Cardiac septum (tissue), 1 donor: ENCODE measurements at places on chromosomes 2 and 18.
A peak's percentile ranks its signal among the peaks of the same experiment; 100 is the strongest.

GRCh38 chr2:208379192-208379591 lies 27.4 kb upstream of the PTH2R start:
- DNase-seq, result no peak

GRCh38 chr2:146576339-146577111 lies 1268.3 kb upstream of the ACVR2A start:
- DNase-seq, result no peak

- no peak for DNase-seq
Measured at GRCh38 chr2:151336863-151337371, 20.5 kb upstream of the TNFAIP6 start.

GRCh38 chr2:8625399-8626300 lies 56.2 kb upstream of the ID2 start:
- DNase-seq, result no peak

DNA sequence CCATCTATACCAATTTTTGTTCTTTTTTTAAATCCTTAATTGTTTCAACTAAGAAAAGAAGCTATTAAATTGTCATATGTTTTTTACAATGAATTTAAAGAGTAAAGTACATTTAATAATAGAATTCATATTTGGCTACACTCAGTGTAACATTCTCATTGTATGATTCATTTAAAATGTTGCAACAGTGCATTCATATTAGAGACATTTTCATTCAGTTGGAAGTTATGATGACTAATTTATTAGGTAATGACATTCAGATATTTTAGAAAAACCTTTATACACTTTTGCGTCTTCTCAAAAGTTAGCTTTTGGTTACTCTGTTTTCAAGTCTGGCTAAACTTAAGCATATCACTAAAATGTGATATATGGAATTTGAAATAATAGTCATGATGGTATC lies 887.5 kb upstream of the NRXN1 start:
- DNase-seq, result no peak

GRCh38 chr2:20637147-20637546 lies 13.8 kb downstream of the HS1BP3 start:
- no peak for DNase-seq

GRCh38 chr2:134019871-134020270 lies 234.0 kb upstream of the MGAT5 start:
- DNase-seq, result no peak

GRCh38 chr2:189527812-189528592 lies 52.6 kb downstream of the SLC40A1 start:
- no peak for DNase-seq

DNA sequence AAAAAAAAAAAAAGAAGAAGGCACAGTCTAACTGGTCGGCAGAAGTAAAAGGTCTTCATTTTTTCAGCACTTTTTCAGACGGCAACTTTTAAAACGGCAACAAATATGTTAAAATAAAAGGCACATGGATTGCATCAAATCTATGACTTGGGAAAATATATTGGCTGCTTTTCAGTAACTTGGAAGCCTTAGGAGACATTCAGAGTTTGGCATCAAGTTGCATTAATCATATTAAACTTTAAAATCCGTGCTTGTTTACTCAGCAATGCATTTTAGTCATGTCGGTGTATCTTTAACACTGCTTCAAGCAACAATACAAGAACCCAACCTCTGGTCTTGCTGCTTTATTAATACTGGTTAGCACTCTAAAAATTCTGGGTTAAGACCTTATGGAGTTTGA lies 111.1 kb downstream of the MEP1B start:
- DNase-seq, result no peak

DNA sequence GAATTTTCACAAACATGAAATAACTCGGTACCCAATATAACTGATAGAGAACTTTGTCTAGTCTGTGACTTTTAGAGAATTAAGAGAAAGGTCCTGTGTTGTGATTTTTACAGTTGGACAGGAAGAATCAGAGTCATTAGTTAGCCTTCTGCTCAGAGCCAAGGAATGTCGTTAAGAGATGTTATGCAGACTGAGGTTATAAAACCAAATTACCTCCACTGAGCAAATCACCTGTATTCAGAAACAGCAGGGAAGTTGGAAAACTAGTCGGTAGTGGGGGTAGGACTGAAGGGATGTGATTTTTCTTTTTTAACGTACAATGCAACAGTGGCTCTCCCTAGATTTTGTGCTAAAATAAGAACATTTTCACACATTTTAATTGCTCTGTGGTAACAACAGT lies 18.5 kb downstream of the TANK start:
- DNase-seq, result no peak

DNA sequence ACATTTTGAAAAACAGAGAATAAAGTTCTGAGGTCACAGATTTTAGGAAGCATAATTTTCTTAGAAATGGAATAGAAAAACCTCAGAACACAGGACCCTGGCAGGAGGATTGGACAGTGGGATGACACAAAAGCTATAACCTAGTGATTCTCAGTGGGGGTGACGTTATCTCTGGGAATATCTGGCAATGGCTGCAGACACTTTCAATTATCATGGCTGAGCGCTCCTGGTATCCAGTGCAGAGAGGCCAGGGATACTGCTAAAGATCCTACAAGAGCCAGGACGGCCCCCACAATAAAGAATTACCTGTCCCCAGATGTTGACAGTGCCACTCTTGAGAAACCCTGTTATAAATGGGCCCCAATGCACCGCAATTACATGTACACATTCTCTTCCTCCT lies 117.2 kb upstream of the SPRED2 start:
- no peak for DNase-seq

DNA sequence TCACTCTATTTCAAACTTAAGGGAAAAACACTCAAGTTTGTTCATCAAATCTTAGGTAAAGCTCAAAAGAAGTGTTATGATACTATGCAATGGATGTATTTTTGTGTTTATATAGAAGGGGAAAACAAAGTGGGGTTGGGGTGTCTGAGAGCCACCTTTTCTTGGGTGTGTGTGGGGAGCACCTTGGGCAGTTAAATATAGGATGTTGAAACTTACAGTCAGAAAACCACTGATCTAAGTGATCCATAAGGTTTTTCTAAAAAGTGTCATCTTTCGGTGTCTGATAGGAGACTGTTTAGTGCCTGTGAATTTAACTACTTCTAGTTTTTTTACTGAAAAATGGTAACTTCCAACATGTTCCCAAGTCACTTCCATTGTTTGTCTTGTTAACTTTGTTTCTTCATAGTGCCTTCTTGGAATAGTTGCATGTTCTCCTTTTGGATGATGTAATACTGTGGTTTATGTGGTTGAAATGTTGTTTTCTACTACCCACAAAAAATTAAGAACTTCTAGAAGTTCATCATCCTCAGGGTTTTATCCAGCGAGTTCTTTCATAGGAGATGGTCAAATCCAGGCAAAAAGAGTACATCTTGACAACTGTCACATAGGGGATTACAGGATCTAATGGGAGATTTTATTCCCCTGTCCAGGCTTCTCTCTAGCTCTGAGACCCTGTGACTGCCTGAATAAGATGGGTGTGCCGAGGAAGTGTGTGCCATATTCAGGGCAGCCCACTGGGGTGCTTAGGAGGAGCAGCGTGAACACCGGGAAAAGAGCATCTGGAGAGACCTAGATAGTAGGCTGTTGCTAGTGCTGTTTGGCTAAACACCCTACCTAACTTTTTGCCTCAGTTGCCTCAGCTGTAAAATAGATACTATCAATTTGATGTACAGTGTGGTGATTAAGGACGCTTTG lies 46.2 kb downstream of the CAB39 start:
- DNase-seq, result no peak

GRCh38 chr2:69164061-69164778 lies 151.2 kb downstream of the ANTXR1 start:
- DNase-seq, result no peak

DNA sequence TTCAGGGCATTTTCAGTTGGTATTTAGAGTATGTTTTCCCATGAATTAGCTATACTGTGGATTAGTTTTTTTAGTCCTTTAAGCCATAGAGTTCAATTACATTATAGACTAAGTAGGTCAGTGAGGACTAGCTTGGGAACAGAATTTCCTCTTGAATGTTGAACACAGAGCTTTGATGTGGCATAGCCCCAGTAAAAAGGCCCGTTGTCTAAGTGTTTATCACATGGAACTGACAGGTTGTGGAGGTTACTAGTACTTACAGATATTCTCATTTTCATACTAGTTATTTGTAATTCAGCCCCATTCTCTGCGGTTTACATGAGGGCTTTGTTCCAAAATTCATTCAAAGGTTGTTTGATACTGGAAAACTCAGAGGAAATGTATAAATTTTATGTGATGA lies 6.2 kb downstream of the INSIG2 start:
- no peak for DNase-seq

- DNase-seq, result no peak
Measured at GRCh38 chr2:148515976-148516375, 128.6 kb upstream of the EPC2 start.

DNA sequence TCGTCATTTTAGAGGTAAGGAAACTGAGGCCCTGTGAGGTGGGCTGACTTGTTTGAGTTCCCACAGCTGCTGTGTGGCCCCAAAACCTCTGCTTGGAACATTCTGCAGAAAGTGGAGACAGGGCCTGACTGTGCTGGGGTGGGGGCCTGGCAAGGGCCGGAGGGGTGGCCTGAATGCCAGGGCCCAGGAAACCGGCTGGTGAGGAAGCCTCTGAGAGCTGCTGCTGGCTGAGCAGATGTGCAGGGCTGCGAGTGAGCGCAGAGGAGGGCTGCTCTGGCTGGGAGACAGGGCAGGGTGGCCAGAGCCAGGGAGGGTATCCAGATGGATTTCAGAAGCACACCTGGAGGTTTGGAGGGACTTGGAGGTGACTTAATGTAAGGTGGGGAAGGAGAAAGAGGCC lies 29.9 kb upstream of the INHBB start:
- DNase-seq, result peak; percentile 71

DNA sequence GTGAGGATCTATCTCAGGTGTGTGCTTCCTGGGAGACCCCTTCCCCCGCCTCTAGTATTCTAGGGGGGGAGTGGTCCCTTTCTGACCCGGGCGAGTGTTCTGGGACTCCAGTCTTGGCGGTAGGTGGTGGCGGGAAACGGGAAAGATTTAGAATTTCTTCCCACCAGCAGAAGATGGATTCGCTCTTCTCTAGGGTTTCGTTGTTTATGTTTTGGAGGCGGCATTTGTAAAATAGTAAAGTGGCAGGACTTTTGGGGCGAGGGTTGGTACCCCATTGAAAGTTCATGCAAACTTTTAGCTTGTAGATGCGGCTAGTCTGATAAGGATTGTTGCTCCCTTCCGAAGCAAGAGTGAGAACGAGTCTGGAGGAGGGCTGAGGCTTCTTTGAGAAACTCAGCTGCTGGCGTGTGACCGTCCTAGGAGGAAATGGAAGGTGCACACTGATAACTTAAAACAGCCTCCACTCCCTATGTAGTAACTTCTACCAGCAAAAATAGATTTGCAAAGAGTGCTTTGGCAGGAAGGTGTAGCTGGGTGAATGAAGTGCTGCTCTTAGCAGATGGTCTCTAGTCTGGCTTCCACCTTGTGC lies 412 bp downstream of the GPD2 start:
- no peak for DNase-seq

- DNase-seq, result no peak
Measured at GRCh38 chr2:78681386-78681785, 344.1 kb upstream of the REG3G start.

DNA sequence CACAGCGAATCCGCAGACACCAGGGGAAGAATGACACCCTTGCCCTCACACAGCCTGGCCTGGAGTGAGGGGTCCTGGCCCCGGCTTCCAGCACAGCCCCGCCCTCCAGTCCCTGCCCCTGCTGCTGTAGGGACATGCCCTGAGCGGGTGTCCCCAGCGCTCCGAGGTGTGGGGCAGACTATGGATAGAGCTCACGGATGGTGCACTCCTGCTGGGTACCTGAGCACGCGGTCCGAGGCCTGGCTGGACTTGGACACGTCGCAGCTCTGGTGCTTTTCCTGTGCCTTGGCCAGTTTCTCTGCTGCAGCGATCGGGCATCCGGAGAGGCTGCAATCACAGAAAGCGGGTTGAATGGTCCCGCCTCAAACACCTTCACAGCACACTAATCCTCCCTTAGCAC lies 165.7 kb upstream of the PXDN start:
- no peak for DNase-seq

GRCh38 chr18:11183637-11184036 lies 34.3 kb upstream of the PIEZO2 start:
- DNase-seq, result no peak

DNA sequence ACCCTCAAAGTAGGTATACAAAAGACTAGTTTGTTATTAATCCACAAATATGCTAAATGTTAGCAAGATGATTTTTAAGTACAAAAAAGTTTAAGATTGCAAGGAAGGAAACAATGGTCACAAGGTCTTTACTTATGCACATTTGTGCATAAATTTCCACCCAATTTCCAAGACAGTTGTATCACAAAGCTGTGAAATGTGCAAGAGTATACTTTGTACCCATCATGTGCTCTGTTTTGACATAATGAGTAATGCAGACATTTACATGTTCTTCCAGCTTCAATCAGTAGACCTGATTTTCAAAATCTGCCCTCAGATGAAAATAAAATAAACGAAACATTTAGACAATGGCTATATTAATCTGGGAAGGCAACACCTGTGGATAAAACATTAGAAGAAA lies 27.0 kb downstream of the SLC5A7 start:
- no peak for DNase-seq

GRCh38 chr2:219214141-219214540 lies 4.6 kb downstream of the ABCB6 start:
- no peak for DNase-seq

- no peak for DNase-seq
Measured at GRCh38 chr18:65788373-65788772, 37.6 kb downstream of the CDH7 start.

- no peak for DNase-seq
Measured at GRCh38 chr2:232892843-232893242, 22.8 kb downstream of the SNORC start.

DNA sequence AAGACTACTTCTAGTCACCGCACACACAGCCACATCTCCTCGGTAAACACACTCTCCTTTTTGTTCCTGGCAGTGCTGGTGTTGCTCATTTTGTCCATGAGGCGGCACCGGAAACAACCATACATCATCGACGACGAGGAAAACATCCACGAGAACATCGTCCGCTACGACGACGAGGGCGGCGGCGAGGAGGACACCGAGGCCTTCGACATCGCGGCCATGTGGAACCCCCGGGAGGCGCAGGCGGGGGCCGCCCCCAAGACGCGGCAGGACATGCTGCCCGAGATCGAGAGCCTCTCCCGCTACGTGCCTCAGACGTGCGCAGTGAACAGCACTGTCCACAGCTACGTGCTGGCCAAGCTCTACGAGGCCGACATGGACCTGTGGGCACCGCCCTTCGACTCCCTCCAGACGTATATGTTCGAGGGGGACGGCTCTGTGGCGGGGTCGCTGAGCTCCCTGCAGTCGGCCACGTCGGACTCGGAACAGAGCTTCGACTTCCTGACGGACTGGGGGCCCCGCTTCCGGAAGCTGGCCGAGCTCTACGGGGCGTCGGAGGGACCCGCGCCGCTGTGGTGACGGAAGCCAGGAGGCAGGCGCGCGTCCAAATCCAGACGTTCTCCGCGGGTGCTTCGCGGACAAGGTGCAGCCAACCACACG lies 221.0 kb downstream of the CDH20 start:
- DNase-seq, result peak; percentile 77

DNA sequence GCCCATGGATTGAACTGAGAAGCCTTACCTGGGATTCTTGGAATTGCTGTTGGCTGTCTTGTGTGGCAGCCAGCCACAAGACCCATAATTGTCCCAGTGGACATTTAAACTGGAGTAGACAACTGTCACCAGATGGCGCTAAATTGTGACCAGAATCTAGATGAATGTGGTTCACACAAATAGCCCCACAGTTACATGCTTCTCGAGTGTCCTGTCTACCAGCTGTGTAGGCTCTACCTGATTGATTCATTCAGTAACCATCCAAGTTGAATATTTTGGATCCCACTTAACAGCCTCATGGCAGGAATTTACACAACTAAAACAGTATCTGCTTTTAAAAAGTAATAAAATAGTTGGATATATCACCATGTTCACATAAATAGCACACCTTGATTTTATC lies 73.2 kb downstream of the MAP4K4 start:
- DNase-seq, result no peak
